Activated naive CD4-positive, alpha-beta T cell treated with anti-CD3 and anti-CD28 coated beads for 36 hours (primary cell): ENCODE measurements at places on chromosomes 16 and 17. TPM values are rescaled to one million over a fixed set of nuclear protein-coding genes. Genes with fewer than 3 reads are reported as not detected.

DNA sequence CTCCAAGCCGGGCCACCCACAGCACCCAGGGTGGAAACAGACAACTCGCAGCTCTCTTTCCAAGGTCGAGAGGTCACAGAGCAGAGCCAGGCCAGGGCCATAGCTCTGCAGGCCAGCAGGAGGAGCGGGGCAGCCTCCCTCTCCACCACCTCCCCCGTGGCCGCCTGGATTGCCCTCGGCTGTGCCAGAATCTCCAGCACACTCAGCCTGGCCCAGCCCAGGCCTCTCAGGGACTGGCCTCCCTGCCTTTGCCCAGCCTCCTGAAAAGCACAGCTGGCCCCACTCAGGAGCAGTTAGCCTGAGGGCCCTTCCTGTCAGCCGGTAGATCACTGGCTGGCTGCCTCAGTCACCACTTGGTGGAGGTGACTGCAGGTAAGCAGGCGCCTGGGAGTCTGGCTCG, 85.8 kb upstream of the SEC14L1 start:
- DNase-seq = no peak

GRCh38 chr17:83183951-83184506, 104.6 kb downstream of the METRNL start:
- peak; percentile 3 for DNase-seq

- no peak for DNase-seq
These were observed 36.9 kb downstream of the ZNF207 start for GRCh38 chr17:32386844-32387243.

The CDH3 gene
- total RNA-seq = 20.1 TPM

DNA sequence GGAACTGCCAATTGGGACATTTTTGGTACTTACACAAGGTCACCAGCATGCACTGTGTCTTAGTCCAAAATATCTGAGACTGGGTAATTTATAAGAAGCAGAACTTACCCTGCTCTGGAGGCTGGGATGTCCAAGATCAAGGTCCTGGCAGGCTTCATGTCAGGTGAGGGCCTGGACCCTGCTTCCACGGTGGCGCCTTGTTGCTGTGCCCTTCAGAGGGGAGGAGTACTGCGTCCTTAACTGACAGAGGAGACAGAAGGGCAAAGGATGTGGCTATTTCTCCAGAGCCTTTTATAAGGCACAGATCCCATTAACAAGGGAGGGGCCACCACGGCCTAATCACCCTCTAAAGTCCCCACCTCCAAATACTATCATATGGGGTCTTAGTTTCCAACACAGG, 178.9 kb downstream of the C16orf95 start:
- DNase-seq = no peak

DNA sequence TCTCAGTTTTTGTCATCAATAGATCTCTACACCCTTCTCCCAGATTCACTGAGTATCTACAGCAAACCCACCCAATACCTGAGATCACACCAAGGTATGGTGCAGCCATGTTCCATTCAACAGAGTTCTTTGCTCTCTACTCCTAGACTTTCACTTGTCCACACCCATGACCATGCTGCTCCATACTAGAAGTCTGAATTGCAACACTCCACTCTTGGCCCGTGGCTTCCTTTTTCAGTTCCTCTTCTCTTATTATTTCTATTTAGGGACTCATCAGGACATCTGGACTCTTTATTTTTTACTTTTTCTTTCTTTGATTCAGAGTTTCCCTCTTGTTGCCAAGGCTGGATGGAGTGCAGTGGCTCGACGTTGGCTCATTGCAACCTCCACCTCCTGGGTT, 37.1 kb downstream of the YWHAE start:
- DNase-seq = no peak
